ENCODE measurements at places on chromosomes 3 and 15.

GRCh38 chr3:171175741-171176234 is 149.3 kb upstream of the SLC2A2 start:
- DNase-seq, result no peak

DNA sequence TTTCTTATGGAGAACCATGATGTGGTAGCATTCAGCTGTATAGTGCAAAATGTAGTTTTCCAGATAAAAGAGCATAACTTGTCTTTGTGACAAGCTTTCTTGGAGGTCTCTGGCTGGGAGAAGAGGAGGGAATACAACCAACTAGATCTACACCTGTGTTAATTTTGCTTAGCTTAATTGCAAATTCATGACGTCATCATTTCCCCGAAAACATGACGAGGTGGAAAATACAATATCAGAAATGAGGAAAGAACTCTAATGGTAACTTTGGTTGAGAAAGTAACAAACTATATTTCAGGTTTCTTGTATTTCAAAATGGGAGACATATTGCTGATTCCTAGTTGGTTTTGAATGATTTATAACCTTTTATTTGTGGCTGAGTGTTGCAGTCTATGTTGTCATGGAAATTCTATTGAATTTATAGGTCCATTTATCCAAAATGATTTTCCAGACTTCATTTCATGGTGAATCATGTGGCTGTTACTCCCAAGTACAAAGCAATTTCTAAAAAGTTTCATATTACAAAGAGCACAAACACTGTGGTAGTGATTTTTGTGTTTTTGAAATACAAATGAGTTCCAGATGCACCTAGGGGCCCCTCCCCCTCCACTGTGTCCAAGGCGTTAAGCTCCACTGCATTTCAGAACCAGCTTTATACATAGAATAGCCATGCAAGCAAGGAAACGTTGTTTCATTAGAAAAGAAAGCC is 307.2 kb downstream of the FEZF2 start:
- no peak for DNase-seq

GRCh38 chr3:33063651-33064051 is 33.3 kb downstream of the GLB1 start:
- no peak for DNase-seq

DNA sequence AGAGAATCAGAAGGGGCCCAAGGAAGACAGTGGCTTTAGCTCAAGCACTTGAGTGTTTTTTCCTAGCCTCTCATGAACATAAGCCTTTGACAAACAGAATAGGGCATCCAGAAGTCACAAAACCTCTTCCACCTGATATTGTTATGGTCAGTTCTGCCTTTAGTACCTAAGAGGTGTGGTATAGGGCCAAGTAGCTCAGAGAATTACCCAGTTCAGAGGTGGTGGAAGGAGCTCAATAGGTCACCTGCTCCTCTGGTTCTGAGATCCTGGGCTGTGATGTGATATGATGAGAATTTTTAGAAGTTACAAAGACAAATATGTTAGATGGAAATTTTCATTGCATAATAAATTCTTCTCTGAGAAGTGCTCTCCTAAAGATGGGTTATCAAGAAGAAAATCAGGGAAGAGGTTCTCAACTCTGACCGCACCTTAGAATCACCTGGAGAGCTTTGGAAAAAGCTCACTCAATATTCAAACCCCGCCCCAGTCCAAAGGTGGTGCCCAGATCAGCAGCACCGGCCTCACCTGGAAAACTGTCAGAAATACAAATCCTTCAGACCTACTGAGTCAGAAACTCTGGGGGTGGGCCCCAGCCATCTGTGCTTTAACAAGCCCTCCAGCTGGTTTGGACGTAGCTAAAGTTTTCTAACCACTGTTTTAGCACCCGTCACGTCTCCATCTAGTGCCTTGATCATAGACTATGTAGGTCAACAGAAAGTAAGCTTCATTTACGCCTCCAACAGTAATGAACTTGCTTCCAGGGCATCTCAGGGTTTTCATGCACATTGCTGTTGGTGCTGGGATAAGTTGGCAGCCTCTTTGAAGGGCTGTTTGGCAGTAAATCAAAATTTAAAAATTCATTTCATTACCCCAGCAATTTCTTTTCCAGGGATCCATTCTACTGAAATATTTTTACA is 101.3 kb downstream of the MYH15 start:
- DNase-seq, result no peak

DNA sequence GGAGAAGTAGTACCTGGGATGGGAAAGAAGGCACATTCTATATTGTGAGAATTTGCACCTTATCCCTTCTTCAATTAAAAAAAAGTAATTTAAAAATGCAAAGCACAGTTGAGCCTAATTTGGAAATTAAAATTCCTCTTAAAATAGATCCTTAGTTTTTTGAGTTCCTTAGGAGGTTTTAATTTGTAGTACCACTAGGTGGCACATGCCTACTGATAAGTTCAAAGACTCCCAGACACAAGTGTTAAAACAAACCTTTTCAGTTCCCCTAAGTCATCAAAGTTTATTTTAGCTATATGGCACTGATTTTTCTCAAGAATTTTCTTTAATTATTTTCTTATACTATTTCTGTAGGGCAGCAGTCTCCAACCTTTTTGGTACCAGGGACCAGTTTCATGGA is 127.6 kb upstream of the AZI2 start:
- no peak for DNase-seq

- no peak for DNase-seq
Observed at GRCh38 chr3:53618936-53619335, 124.5 kb downstream of the CACNA1D start.

DNA sequence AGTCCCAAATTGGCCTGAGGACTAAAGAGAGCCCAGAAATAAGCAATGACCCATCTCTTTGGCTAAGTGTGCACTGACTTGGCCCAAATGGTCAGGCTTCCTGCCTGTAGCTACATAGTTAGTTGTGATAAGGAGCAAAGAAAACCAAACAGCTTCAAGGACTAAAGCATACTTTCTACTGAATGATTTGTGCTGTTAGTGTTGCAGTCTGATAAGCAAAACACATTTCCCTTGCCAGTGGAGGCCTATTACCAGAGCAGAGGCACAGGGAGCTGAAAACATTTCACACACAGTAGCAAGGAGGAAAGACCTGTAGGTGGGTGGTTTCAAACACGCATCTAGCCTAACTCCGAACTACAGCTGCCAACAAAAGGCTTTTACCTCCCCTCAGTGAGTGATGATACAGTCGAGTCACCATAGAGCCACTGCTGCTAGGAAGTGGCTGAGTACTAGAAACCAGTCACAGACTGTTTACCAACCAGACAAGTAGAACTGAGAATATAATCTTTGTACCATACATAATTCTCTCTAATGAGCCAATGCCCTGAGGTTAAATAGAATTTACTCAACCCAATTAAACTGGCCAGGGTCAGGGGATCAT is 222.3 kb upstream of the THBS1 start:
- DNase-seq, result no peak

DNA sequence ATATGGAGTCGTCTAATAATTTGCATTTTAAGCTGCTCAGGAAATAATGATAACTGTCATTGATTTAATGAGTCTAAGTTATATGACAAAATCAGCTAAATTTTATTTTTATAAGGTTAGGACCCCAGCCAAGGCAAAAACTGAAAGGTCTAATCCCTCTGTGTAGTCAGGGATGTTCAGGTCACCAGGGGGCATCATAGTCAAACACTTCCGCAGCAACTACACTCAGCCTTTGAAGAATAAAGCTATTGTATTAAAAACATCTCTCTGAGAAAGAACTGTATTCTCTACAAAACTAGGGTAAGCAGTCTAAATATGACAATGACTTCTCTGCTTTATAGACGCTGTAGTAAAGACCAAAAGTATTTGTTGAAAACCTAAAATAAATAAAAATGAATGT is 15.0 kb downstream of the INTS14 start:
- DNase-seq, result no peak

DNA sequence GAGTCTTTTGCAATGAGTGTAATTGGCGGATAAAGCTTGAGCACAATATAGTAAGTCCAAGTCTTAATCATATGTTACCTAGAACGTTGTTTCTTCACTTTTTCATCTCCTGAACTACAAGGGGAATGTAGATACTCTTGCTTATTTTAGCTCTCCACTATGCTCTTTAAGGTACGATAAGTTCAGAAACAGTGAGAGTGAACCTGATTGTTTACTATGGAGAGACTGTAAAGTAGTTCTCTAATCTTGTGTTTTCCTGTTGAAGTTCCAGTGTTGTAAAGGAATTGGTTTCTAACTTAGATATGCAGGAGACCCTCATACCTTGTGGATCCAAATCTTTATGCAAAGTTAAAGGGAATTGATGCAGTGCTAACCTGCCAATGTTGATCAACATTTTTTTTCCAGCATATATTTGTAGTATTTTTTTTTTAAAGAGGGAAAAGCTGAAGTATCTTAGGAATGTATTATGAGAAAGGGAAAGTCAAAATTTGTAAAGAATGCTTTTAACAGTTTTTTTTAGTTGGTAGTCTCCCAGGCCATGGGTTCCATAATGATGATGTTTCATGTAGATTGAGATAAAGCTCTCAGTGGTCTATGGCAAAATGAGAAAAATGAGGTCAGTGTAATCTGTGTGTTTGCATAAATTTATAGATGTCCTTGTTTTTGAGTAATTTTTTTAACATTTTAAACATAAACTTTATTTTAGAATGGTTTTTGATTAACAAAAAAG is 14.9 kb downstream of the ATP11B start:
- no peak for DNase-seq

DNA sequence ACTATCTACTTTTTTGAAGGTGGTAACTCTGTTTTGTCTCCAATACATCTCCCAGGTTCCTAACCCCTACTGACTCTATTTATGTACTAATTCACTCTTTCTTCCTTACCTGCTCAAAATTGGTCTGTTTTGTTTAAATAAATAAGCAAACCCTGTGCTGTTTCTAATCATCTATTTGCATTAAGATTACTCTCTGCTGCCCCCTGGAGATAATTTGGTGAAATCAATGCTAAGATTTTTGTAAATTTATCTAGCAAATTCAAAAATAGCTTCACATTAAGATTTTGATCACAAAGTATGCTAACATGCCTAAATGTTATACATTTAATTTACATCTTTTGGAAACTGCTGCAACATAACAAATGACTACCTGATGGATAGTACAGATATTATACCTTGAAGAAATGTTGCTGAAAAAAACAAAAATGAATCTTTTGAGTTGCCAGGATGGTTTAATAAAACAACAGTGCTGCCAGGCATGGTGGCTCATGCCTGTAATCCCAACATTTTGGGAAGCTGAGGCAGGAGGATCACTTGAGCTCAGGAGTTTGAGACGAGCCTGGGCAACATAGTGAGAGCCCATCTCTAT is 4.4 kb upstream of the CD200R1 start:
- no peak for DNase-seq

All from activated CD8-positive, alpha-beta memory T cell treated with anti-CD3 and anti-CD28 coated beads for 48 hours (primary cell).